D721Med (cell line): ENCODE measurements at places on chromosomes 4 and X.

DNA sequence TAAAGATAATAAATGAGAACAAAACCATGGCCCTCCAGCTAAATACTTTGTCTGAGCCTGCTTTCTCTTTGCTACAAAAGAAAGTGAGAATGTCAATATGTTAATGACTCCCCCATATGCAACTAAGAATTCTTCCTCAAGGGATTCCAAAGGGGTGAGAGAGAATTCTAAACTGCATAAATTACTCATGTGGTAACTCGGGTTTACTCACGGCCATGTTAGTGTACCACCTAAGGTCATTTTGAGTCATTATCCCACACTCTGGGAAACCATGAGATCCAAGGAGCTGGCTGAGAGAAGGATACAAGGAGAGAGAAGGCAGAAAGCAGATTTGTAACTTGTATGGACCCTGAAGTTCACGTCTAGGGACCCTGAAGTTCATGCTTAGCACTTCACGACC is 190.3 kb downstream of the DHX15 start:
- DNase-seq, result no peak

GRCh38 chrX:41733939-41734338 is 10.0 kb downstream of the GPR82 start:
- DNase-seq, result no peak

DNA sequence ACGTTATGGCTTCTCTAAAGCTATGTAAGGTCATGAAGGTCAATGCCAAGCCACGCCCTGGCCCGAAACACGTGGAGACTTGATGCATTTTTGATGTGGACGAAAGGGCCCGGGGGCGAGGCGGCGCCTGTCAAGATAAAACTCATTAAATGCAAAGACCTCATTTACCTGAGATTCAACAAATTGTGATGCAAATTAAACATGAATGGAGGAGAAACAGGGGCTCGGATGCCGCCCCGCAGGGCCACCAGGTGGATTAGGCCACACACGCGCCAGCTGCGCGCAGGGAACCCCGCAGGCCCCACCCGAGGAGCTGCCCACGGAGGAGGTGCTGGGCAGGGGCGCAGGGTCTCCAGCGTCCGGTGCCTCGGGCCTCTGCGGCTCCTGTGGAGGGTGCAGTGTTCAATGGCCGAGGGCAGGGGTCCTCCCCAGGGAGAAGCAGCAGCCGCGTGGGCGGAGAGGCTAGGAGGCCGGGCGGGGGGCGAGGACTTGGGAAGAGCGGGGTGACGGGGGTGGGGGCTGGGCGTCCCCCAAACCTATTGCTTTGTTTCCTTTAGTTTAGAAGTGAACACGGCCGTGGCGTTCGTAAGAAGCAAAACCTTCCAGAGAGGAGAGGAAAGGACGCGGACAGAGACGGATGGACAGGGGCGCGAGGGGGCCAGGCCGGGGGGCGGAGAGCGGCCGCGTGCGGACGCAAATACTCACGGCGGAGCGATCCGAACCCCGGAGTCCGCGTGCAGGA is 40.4 kb downstream of the CPLX1 start:
- DNase-seq, result no peak

DNA sequence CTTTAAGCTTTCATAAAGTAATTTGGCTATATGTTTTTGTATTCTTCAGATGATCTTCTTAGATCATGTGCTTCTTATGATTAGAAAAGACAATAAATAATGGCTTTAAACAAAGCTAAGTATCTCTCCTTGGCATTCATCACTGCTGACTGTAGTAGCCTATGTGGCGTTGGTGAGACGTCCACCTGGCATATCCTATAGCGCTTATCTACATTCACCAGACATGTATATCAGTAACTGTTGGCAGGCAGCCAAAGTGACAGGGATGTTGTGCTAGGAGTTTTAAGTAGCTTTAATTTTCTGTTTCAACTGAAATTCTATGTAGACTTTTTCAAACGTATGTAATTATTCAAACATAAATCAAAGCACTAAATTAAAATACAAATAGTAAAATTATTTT is 276.4 kb downstream of the IL15 start:
- DNase-seq, result no peak

DNA sequence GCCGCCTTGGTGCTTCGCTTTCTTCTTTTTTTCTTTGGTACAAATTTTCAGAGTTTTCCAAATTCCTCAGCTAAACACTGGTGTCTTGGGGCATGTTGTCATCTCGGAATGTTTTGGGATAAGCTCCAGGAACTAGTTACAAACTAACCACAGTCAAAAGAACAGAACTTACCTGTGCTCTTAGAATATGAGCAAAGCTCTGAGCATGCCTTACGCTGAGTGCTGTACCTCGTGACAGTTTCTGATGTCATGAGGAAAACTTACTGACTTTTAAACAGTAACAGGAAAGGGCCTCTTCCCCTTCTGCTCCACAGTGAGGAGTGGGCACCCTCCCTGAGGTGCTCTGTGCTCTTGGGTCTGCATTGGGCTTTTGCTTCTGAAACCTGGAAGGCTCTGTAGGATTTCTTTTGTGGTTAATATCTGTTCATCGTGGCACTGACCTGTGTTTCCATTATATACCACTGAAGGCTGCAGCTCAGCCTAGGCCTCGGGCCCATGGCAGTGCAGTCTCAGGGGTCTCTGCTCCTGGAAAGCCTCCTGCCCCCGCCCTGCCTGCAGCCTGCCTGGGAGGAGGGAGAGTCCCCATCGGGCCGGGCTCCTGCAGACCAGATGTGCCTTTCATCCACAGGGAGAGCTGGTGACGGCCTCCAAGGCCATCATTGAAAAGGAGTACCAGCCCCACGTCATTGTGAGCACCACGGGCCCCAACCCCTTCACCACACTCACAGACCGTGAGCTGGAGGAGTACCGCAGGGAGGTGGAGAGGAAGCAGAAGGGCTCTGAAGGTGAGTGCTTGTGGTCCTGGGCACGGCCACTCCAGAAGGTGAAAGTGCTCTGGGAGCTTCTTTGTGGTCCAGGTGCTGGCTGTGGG is 48.7 kb downstream of the NOP14 start:
- no peak for DNase-seq

- DNase-seq, result no peak
Measured at GRCh38 chr4:24650849-24651640, 66.7 kb upstream of the DHX15 start.

DNA sequence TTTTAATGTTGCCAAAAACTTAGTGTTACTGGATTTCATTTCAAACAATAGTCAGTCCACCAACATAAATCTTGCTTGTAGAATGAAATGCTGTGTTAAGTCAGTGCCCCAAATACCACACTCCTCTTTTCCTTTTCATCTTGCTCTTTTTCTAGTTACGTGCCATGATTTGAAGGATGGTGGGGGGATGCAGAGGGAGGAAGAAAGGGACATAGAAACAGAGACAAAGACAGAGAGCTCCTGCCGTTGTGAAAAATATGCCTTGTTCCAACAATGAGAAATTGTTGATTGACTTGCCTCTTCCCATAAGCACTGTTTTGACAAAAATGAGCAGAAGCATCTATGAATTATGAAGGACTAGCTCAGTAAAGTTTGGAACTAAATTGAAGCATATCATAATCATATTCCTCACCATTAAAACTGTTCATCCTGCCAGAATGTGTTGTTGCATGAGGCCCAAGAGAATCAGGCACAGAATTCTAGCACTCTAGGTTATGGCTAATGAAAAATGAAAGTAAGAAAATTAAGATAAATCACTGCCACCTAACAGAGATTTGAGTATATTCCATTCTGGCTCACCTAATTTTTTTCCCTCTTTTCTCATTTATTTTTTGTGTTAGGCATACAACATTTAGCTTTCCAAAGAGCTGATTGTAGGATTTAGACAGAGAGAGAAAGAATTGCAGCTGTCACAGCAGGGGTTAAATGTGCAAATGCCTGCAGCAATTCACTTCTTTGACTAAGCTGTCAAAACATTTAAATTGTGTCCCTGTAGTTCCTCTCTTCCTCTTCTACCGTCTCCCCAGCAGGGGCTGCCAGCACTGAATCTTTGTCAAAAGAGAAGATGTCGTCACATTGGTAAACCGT is 111.6 kb upstream of the PTPN13 start:
- no peak for DNase-seq

DNA sequence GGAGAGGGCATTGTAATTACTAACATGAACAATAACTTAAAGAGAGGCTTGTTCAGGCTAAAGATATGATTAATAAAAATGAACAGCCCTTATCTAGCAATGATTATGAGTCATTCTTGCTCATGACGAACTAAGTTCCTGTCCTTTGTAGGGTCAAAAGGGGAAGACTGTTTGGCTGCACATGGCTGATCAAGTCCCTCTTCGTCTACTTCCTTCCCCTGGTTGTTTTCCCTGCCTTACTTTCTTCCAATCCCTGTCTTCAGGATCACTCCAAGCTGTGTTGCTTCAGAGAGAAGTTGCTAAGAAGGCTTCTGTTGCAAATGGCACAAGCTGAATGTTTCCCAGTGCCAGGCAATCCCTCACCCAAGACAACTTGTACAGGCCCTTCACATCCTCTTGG is 115.0 kb upstream of the HS3ST1 start:
- DNase-seq, result no peak

GRCh38 chr4:165810726-165811125 is 62.3 kb upstream of the TLL1 start:
- no peak for DNase-seq

- no peak for DNase-seq
Measured at GRCh38 chrX:53374923-53375322, 47.5 kb downstream of the SMC1A start.

- DNase-seq, result no peak
Measured at GRCh38 chrX:13428053-13428786, 108.4 kb upstream of the ATXN3L start.

GRCh38 chr4:115923152-115923551 is 809.7 kb upstream of the NDST4 start:
- no peak for DNase-seq
